ENCODE measurements at places on chromosomes 6 and 20.

DNA sequence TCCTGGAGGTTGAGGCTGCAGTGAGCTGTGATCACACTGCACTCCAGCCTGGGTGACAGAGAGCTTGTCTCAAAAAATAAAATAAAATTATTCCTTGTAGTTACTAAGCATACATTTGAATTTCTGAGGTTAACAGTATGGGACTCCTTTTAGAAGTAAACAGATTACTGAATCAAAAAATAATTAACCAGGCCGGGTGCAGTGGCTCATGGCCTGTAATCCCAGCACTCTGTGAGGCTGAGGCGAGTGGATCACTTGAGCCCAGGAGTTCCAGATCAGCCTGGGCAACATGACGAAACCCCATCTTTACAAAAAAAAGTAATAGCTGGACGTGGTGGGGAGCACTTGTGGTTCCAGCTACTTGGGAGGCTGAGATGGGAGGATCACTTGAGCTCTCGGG, 22.1 kb upstream of the EEF1A1 start:
- no peak for DNase-seq

DNA sequence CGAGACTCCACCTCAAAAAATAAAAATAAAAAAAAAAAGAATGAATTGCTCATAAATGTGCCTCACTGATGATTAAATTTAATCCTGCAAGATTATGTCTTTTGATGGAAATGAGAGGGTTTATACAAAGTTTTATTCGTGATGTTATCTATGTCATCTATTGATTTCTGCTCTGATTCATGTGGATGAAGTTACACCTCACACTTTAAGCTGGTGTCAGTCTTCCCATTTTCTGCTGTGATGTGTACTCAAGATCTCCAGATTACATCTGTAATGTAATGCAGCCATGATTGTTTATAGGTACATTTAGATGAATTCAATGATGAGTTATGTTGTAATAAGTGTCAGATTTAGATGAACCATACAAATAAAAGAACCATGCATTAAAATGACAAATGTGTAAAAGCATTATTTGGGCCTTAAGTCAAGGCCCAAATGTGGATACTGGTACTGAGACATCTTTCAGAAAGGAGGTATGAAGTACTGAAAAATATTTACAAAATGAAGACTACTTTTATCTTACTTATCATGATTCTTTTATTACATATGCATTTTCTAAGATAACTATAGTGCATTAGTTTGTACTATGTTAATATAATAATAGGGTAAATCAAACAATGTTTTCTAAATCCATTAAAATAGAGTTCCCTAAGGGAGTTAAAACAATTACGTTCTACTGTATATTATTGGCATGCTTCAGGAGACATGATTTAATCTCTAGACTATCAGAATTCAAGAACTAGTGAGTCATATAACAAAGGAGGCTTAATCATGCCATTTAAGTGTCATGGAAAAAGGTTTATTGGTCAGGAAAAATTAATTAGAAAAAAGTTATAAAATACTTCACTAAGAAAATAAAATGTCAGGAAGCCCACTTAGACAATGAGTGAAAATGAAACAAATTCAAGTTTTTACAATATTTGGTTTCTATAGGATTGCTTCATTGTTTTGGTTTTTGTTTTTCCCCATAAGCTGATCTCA, 34.5 kb downstream of the HCRTR2 start:
- no peak for DNase-seq

DNA sequence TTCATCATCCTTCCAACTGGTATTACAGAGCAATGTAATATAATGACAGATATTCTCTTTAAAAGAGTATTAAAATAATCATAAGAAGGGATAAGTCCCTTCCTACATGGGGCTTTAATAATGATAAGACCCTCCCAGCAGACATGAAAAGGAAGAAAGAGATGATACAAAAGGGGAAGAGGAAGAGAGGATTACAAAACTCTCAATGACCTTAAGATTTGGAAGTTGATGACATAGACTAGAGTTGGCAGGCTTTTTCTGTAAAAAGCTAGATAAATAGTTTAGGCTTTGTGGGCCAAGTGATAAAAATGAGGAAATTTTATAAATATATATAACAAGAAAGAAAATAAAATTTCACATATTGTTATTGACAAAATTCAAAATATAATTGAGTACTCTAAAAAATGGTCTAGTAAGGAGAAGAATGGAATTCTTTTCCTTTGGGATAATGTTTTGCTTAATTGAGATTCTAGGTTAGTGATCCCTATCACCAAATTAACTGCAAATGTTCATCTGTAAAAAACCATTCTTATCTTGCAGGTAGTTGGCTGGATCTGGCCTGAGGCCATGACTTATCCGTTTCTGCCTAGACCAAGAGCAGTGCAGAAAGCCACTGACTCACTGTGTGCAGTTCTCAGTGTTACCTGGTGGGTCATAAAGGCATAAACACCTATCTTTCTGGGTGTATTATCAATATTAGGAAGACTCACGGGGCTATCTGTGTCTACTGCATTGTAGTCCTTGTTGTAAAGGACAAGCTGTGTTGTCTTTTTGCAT, 11.0 kb downstream of the RIPOR2 start:
- peak; percentile 36 for DNase-seq

DNA sequence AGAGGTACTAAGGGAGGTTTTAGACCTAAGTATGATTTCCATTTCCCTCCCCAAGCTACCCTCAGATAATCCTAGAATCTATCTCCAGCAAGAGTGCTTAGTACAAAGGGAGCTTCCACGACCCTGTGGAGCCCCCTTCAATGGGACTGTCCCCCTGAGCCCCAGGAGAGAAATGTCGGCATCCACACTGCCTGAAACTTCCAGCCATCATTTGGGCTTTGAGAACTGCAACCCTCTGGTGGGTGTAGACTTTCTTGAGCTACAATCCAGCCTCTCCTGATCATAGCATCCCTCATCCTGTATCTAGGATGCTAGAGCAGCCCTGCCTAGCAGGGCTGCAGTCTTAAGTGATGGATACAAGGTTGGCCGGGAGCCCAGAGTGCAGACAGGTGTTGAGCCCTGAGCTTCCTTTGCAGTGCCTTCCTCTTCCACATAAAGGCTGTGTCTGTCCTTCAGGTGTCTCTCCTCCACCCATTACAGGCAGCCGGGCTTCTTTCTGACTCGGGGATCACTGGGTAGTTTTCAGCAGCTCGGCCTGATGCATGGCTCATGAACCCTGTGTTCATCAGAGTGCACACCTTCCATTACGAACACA, 424.5 kb downstream of the PREX1 start:
- no peak for DNase-seq

GRCh38 chr6:2859185-2859700, 17.6 kb upstream of the SERPINB1 start:
- no peak for DNase-seq

- no peak for DNase-seq
Measured at GRCh38 chr6:4311976-4312860, 176.8 kb upstream of the ECI2 start.

GRCh38 chr6:90356012-90356421, 59.4 kb upstream of the BACH2 start:
- no peak for DNase-seq

DNA sequence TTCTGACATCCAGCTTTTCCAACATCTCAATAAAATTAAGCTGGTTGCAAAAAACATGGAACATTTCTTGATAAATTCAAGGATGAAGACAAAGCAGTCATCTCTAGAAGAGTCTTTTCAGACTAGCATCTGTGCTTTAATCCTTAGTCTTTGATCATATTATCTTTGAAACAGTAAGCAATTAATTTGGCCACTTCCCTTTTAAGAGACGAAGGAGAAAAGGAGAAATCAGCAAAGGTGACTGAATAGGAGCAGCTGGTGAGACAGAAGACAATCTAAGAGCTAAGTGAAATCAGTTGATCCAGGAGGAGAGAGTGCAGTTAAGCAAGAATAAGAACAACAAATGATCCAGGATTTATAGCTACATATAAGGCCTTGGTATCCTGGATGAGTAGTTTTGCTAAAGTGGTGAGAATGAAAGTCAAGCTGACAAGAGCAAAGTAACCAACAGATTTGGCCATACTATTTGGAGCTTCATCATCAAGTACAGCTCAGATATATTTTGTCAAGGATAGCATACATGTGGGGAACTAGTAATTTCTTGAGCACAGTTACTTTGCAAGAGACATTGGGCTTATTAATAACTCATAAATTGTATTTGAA, 215.5 kb downstream of the ADGB start:
- DNase-seq, result no peak

DNA sequence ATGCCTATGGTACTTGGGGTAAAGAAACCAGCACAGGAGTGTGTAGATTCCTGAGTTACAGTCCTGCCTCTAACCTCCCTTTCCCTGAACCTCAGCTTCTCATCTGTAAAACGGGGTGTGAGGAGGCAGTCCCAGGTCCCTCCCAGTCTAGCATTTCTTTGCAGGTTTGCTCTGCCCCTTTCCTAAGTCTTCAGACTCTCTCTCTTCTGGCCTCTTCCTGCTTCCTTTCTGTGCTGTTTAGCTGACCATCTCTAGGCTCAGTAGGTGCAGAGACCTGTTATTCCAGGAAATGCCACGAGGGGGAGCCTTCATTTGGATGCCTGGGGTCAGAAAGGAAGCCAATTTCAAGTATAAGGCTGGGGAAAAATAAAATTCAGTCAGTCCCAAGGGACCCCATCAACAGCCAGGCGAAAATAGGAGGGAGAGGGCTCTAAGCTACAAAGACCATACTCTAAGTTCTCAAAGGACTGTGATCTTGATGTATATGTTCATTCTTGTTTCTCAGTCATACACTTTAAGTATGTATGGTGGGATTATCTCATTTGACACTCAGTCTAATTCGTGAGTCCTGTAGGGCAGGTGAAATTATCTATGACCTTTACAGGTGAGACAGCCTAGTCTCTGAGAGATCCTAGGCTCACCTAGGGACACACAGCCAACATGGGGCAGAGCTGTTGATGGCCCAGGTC, 89.1 kb downstream of the NCR2 start:
- peak; percentile 88 for DNase-seq
